ENCODE measurements at places on chromosomes 6 and 20.

DNA sequence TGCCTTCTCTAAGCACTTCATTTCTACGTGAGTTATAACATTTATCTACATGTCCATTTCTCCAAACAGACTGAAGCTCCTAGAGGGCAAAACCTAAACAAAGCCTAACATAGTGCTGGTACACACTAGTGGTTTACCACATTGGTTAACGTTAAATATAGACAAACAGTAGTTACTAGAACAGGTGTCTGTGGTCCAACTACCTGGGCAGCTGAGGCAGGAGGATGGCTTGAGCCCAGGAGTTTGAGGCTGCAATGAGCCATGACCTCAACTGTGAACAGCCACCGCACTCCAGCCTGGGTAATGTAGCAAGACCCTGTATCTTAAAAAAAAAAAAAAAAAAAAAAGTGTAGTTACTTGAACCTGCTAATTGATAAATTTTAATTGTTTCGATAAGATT, 26.5 kb downstream of the PTPRK start:
- DNase-seq, result no peak

- no peak for DNase-seq
These were observed 49.5 kb downstream of the ARHGAP40 start for GRCh38 chr20:38651154-38651553.

DNA sequence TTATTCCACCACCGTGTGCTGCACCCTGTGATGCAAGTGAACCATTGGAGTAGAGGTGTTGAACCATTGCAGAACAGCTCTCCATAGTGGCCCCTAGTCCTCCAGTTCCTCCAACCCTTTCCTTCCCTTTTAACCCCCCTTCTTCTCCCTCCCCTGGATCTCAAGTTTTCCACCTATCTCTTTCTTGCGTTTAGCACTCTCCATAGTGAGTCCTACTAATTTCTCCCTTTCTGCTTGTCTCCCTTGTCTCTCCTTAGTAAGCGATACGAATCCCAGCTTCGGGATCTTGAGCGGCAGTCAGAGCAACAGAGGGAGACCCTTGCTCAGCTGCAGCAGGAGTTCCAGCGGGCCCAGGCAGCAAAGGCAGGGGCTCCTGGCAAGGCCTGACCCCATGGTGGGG, 1.1 kb downstream of the PFDN6 start:
- no peak for DNase-seq

- DNase-seq, result no peak
These were observed 210.4 kb downstream of the CENPW start for GRCh38 chr6:126550323-126550722.

DNA sequence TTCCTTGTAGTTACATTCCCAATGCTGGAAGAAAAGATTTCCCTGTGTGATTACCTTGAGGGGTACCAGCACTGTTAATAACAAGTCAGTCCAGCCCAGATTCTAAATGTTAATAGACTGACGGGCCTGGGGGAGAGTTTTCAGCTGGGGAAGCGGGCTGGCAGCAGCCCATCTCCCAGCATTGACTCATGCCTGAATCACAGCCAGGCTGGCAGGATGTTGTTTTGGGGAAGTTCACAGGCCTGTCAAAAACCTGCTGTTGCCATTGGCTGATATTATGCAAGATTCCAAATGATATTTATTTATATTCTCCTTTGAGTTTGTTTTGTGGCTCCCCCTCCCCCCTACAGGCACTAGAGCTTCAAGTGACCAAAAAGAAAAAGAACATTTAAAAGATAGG, 213.9 kb upstream of the CNR1 start:
- no peak for DNase-seq
